ENCODE measurements at places on chromosomes 2 and 18. TPM values are rescaled to one million over a fixed set of nuclear protein-coding genes. Genes with fewer than 3 reads are reported as not detected.

GRCh38 chr2:121666042-121666441 is 16.8 kb upstream of the CLASP1 start:
- peaks cover 7% of the 10 kb centered on the region for H3K36me3 ChIP-seq
- no peak overlapping the region for H3K4me3 ChIP-seq
- H3K27ac ChIP-seq: no peak overlapping the region
- no peaks in the 10 kb centered on the region for H3K4me1 ChIP-seq

GRCh38 chr2:191329841-191330240 is 84.6 kb downstream of the MYO1B start:
- DNase-seq: no peak
- no peak overlapping the region for H3K27ac ChIP-seq
- no peaks in the 10 kb centered on the region for H3K4me1 ChIP-seq
- H3K4me3 ChIP-seq: no peak overlapping the region

DNA sequence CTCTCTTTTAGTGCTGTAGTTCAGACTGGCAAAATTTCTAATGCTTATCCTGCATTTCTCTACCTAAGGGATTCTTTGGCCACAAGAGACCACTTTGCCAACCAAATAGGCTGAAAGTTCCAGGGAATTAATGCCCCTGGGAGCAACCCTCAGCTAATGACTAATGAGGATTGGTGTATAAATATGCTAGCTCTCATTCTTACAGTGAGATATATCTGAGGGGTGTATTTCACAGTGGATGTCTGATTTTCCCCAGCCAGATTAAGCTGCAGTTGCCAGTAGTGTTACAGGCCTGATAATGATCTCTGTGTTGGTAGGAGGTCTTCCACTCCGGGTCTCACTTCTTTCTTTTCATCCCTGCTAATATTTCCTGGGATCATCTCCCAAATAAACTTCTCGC is 90.4 kb downstream of the GULP1 start:
- no peak for DNase-seq
- H3K27me3 ChIP-seq: no peaks in the 10 kb centered on the region
- no peak overlapping the region for H3K27ac ChIP-seq
- no peaks in the 10 kb centered on the region for H3K36me3 ChIP-seq
- no peak overlapping the region for H3K4me3 ChIP-seq
- no peaks in the 10 kb centered on the region for H3K4me1 ChIP-seq

GRCh38 chr2:228602288-228602687 is 420.8 kb upstream of the SPHKAP start:
- DNase-seq: no peak
- H3K36me3 ChIP-seq: no peaks in the 10 kb centered on the region
- no peak overlapping the region for H3K4me3 ChIP-seq
- no peaks in the 10 kb centered on the region for H3K4me1 ChIP-seq
- no peaks in the 10 kb centered on the region for H3K27me3 ChIP-seq

DNA sequence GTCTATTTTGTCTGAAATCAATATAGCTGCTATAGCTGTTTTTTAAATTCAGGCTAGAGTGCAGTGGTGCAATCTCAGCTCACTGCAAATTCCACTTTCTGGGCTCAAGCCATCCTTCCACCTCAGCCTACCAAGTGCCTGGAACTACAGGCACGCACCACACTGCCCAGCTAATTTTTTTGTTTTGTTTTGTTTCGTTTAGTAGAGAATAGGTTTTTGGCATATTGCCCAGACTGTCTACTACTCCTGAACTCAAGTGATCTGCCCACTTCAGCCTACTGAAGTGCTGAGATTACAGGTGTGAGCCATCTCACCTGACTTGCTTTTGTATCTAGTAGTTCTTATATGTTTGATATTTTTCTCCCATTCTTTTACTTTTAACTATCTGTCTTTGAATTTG is 259.7 kb downstream of the CDH19 start:
- no peak overlapping the region for H3K27ac ChIP-seq
- H3K4me3 ChIP-seq: no peak overlapping the region
- no peaks in the 10 kb centered on the region for H3K27me3 ChIP-seq
- no peaks in the 10 kb centered on the region for H3K4me1 ChIP-seq
- no peak for DNase-seq
- H3K36me3 ChIP-seq: no peaks in the 10 kb centered on the region

DNA sequence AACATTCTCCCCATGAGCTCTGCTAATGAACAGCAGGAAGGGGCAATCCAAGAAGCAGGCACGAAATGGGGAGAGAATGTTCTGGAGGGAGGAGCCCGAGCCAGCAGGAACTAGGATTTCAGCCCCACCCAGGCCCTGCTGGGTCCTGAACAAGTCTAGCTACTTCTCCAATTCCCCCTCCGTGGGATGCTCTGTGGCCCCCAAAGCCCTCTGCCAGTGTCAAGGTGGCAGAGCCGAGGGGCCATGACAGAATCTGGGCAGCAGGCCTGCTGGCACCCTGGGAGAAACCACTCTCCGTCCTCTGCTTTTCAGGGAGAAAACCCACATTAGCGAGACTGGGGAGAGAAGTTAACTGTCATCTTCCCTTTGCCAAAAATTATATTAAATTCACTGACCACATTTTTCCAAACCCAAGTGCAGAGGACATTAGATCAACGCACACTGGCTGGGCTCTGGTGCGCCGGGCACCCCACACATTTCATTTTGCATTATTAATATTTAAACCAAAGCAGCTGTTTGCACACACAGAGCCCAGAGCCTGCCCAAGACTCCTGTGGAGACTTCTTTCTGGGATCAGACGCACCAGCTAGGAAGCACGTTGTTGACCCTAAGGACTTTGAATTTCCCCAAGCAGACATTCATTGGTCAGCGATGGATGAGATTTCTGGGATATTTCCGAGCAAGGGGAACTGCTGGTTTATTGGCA is 80.2 kb upstream of the PKDCC start:
- no peaks in the 10 kb centered on the region for H3K27me3 ChIP-seq
- no peak overlapping the region for H3K4me3 ChIP-seq
- peaks cover 22% of the 10 kb centered on the region for H3K4me1 ChIP-seq
- no peaks in the 10 kb centered on the region for H3K36me3 ChIP-seq
- no peak for DNase-seq

Gene SLC4A5
- not detected for polyA plus RNA-seq

Gene ASIC4
- polyA plus RNA-seq: not detected

Gene TTL
- polyA plus RNA-seq: 13.9 TPM

Measured in CD14-positive monocyte (primary cell).